Type B pancreatic cell (in vitro differentiated cells): ENCODE measurements at places on chromosomes 3 and 15.

GRCh38 chr3:61617041-61617440 lies 55.7 kb downstream of the PTPRG start:
- DNase-seq = no peak

GRCh38 chr3:193372783-193373182 lies 5.8 kb downstream of the ATP13A5 start:
- no peak for DNase-seq

DNA sequence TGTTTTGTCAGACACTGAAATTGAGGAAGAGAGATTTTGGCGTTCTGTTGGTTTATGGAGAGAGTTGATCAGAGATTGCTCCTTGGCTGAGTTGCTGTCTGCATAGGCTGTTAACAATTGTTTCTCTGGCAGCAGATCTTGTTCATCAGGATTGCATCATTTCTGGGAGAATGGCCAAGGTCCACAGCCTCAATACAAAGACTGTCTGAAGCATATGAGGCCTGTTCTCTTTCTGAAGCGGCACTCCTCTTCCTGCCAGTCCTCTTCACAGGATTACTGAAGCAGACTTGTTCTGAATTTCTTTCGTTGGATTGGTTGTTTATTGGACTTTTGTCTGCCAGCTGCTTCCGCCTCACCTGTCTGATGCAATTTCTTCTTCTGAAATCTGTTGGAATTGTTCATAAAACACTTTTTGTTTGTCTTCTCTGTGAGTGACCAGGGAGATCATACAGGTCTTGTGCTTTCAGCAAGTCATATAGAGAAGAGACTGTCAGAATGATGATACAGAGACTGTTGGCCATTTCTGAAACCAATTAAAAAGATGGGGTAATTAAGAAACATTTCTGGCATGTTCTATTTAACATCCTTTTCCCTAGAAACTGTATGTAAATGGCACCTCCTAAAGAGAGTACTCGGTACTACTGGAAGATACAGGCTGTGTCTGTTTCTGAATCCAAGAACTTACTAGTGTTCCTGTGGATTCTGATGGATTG lies 25.5 kb downstream of the SETD5 start:
- DNase-seq = no peak

DNA sequence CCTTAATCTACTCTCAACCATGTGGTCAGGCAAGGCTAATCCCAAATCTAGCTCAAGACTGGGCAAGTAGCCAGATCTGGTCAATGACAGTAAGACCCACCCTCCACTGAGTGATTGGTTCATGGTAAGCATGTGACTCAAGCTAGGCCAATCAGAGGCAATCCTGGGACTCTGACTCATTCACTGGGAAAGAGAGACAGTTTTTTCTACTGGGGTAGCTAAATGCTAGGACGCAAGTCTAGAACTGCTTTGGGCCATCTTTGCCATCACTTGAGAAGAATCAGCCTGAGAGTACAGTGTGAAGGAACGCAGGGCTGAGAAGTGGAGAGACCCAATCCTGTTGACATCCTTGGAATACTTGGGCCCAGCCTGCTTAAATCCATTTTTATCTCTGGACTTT lies 9.4 kb upstream of the RAD18 start:
- DNase-seq = no peak

DNA sequence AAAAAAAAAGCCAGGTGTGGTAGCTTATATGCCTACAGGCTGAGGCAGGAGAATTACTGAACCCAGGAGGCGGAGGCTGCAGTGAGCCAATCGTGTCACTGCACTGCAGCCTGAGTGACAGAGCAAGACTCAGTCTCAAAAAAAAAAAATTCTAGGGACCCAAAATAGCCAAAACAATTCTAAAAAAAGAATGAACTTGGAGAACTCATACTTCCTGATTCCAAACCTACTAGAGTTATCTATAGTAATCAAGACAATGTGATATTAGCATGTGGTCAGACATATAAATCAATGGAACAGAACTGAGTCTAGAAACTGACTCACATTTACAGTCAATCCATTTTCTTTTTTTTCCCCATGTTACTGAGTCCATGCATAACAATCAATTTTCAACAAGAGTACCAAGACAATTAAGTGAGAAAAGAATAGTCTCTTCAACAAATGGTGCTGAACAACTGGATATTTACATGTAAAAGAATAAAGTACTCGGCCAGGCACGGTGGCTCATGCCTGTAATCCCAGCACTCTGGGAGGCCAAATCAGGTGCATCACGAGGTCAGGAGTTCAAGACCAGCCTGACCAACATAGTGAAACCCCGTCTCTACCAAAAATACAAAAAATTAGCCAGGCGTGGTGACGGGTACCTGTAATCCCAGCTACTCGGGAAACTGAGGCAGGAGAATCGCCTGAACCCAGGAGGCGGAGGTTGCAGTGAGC lies 11.9 kb downstream of the PRKAR2A start:
- no peak for DNase-seq

GRCh38 chr15:70113304-70113700 lies 15.6 kb upstream of the TLE3 start:
- no peak for DNase-seq

DNA sequence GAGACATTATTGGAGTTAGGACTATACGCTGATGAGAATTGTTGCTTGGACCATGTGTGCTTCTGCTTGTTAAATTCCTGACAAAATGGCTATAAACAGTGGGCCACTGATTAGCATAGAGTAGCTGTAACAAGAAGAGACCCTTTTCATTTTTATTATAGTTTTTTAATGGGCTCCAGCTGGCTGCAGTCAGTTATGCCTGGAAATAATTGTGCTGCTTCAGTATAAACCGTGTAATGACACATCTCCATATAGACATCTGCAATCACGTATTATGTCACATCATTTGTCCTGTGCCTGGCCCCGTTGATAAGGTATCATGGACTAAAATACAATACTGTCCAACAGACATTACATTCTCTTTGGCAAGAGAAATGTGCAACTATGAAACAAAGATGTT lies 50.9 kb downstream of the ARPP21 start:
- DNase-seq = no peak

- DNase-seq = no peak
Observed at GRCh38 chr15:60392601-60392985, 5.2 kb downstream of the ANXA2 start.

- DNase-seq = no peak
Observed at GRCh38 chr3:158732856-158733200, 571 bp upstream of the RARRES1 start.

DNA sequence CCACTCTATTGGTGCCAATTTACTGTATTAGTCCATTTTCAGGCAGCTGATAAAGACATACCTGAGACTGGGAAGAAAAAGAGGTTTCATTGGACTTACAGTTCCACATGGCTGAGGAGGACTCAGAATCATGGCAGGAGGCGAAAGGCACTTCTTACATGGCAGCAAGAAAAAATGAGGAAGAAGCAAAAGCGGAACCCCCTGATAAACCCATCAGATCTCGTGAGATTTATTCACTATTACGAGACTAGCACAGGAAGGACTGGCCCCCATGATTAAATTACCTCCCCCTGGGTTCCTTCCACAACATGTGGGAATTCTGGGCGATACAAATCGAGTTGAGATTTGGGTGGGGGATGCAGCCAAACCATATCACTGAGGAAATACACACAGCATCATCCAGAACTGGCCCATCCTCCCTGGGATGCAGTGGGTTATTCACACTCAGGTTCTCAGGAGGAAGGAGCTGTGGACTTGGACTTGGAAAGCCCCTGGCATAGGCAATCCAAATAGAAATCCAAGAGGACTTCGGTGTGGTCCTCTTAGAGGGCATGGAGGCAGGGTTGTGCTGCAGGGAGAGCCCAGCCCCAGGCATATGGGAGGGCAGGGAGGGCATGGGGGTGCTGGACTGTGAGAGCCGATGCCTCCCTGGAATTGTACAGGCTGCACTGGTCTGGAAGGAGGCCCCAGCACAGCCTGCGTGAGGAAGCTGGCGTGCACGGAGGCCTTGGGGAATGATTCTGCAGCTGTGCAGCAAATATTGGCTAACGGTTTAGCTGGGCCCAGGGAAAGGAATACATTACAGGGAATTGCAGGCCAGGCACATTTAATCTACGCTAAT lies 62.9 kb downstream of the EFCAB12 start:
- no peak for DNase-seq

- no peak for DNase-seq
Observed at GRCh38 chr3:19346759-19347158, 198.4 kb downstream of the KCNH8 start.

- DNase-seq = no peak
Observed at GRCh38 chr3:43503067-43503728, 118.6 kb downstream of the ANO10 start.

GRCh38 chr15:100771746-100772145 lies 107.9 kb upstream of the ALDH1A3 start:
- no peak for DNase-seq

DNA sequence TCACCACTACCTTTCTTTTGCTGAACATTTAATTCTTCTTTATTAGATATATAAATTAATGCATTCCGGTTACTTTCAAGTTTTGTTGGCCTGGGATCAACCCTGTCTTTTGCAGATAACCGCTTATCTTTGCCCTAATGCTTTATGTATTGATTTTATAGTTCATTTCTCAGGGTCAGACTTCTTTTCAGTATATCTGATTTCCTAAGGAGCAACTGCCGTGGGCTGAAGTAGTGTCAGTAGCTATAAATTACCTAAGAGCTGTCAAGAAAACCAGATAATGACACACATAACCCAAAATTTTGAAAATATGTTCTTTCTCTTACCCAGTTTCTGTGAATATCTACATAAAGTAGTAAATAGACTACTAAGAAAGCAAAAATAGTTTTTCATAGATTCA lies 38.0 kb downstream of the COL6A5 start:
- DNase-seq = no peak

DNA sequence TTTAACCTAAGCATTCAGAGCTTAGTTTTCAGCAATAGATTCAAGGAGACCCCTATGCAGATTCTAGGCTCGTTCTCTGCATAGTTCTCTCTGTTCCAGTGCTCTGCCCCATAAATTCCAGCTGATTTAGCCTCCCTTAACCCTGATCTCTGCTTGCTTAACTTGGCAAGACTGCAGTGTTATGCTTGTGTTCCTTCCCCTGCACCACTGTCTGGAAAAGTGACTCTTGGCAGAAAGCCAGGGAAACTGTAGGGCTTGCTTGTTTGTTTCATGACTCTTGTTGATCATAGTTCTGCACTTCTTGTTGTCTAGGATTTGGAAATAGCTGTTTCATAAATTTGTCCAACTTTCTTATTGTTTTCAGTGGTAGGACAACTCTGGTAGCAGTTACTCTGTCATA lies 40.1 kb downstream of the ANAPC13 start:
- DNase-seq = no peak
